ENCODE measurements at places on chromosomes 11 and 22. TPM values are rescaled to one million over a fixed set of nuclear protein-coding genes. Genes with fewer than 3 reads are reported as not detected.

DNA sequence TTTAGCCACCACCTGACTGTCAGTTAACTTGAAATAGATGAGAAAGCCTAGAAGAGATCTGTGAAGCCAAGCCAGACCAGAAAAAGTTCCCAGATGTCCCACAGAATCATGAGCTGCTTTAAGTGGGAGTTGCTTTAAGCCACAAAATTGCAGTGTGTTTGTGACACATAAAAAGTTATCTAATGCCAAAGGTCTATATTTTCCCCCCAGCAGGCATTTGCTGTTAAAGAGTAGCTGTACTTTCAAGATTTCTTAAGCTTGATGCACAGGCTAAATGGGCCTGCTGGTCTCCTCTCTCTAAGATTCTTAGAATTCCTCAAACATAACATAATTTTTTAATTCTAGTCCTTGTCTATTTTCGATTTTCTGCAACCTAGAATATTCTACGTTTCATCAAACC, 825.7 kb downstream of the FAM181B start:
- H3K27me3 ChIP-seq, result no peaks in the 10 kb centered on the region
- no peak overlapping the region for H3K4me3 ChIP-seq

- peaks cover 6% of the 10 kb centered on the region for H3K36me3 ChIP-seq
- no peak for DNase-seq
- no peak overlapping the region for H3K27ac ChIP-seq
- H3K27me3 ChIP-seq, result no peaks in the 10 kb centered on the region
- H3K4me3 ChIP-seq, result no peak overlapping the region
Observed at GRCh38 chr22:21594865-21595452, 27.4 kb downstream of the UBE2L3 start.

- no peaks in the 10 kb centered on the region for H3K4me1 ChIP-seq
- H3K27ac ChIP-seq, result no peak overlapping the region
- H3K36me3 ChIP-seq, result no peaks in the 10 kb centered on the region
- H3K27me3 ChIP-seq, result no peaks in the 10 kb centered on the region
Observed at GRCh38 chr11:87298155-87298554, 260.4 kb downstream of the TMEM135 start.

GRCh38 chr22:41028841-41029240, 63.6 kb upstream of the EP300 start:
- DNase-seq, result no peak
- no peaks in the 10 kb centered on the region for H3K36me3 ChIP-seq
- H3K4me1 ChIP-seq, result no peaks in the 10 kb centered on the region
- H3K27me3 ChIP-seq, result no peaks in the 10 kb centered on the region

DNA sequence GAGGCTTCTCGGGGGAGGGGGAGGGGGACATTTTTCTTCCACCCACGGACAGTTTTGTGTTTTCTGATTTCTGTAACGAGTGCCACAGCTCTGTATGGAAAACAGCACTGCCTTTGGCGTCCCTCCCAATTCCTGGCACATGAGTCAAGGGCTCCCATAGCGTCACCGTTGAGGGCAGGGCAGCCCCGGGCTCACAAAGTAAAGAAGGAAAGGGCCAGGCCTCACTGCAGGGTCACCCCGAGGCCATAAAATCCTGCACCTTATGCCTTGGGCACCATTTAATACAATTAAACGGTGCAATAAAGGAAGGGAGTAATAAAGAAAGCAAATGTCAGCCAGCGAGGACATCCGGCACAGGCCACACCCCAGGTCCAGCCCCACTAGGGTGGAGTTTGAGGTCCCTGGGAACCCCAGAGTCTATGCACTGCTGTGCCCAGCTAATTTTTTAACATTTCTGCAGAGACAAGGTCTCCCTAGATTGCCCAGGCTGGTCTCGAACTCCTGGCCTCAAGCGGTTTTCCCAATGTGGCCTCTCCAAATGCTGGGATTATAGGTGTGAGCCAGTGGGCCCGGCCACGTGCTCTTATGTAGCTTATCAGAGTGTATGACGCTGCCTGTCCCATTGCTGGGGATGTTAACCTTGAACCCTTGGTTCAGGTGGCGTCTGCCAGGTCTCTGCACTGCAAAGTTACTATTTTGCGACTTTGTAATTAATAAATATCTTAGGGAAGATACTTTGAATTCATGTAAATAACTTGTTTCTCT, 13.6 kb upstream of the MUC2 start:
- H3K36me3 ChIP-seq, result no peaks in the 10 kb centered on the region
- no peak overlapping the region for H3K4me3 ChIP-seq
- DNase-seq, result no peak
- H3K27ac ChIP-seq, result no peak overlapping the region

The PYGM gene
- total RNA-seq, result 3.3 TPM

The MMP8 gene
- not detected for total RNA-seq

DNA sequence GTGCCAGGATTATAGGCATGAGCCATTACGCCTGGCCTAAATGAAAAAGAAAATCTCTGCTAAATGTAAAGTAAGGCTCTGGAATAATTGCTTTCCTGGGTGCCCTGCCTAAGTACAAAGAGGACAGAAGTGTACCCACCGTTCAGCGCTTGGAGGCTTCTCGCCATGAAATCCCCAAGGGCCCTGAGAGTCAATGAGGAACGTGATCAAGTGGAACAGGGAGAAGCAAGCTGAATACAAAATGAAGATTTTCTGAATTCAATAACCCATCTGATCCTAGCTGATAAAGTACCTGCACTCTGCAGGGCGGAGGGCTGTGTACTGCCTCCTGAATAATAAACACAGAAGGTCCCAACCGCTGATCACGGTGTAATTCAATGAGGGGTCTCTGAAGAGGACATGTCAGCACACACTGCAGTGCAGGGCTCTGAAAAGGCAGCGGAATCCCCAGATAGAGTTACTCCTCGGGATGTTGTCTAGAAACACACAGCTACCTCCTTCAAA, 97.7 kb downstream of the ABTB2 start:
- no peak overlapping the region for H3K27ac ChIP-seq
- no peaks in the 10 kb centered on the region for H3K36me3 ChIP-seq
- H3K27me3 ChIP-seq, result no peaks in the 10 kb centered on the region
- H3K4me3 ChIP-seq, result no peak overlapping the region
- H3K4me1 ChIP-seq, result peaks cover 13% of the 10 kb centered on the region

DNA sequence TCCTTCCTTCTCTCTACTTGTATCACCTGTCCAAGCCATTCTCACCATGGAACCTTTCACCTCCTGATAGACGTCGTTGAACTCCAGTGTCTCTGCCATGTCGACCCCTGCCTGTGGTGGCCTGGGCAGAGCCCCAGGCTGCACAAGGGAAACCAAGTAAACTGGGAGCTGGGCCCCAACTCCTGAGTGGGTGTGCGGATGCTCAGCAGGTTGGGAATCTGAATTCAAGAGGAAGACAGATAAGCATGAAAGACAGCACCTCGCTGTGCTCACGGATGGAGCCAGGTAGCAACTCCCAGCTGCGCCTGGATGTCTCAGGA, 709 bp downstream of the SSRP1 start:
- DNase-seq, result no peak
- peaks cover 7% of the 10 kb centered on the region for H3K4me1 ChIP-seq
- H3K27ac ChIP-seq, result peak overlapping the region; percentile 94
- peak overlapping the region; percentile 73 for H3K4me3 ChIP-seq
- H3K27me3 ChIP-seq, result no peaks in the 10 kb centered on the region

GRCh38 chr22:31211482-31211861, 626 bp upstream of the LIMK2 start:
- peak overlapping the region; percentile 90 for H3K27ac ChIP-seq
- H3K4me3 ChIP-seq, result peak overlapping the region; percentile 96
- H3K27me3 ChIP-seq, result no peaks in the 10 kb centered on the region
- no peak for DNase-seq
- H3K4me1 ChIP-seq, result no peaks in the 10 kb centered on the region

The OTOG gene
- total RNA-seq, result not detected

DNA sequence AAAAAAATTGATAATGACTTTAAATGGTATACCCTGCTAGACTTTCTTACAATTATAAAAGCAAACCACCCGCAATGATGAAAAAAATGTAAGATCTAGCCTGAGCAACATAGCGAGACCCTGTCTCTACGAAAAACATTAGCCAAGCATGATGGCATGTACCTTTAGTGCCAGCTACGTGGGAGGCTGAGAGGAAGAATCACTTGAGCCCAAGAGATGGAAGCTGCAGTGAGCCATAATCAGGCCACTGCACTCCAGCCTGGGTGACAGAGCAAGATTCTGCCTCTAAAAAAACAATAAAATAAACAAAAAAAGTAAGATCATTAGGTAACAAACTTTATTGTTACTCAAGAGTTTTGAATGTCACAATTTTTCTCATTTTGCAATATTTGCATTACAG, 39.2 kb downstream of the KMT5B start:
- DNase-seq, result no peak
- no peak overlapping the region for H3K27ac ChIP-seq
- peaks cover 100% of the 10 kb centered on the region for H3K36me3 ChIP-seq

The OR51E2 gene
- 0.20 TPM for total RNA-seq

DNA sequence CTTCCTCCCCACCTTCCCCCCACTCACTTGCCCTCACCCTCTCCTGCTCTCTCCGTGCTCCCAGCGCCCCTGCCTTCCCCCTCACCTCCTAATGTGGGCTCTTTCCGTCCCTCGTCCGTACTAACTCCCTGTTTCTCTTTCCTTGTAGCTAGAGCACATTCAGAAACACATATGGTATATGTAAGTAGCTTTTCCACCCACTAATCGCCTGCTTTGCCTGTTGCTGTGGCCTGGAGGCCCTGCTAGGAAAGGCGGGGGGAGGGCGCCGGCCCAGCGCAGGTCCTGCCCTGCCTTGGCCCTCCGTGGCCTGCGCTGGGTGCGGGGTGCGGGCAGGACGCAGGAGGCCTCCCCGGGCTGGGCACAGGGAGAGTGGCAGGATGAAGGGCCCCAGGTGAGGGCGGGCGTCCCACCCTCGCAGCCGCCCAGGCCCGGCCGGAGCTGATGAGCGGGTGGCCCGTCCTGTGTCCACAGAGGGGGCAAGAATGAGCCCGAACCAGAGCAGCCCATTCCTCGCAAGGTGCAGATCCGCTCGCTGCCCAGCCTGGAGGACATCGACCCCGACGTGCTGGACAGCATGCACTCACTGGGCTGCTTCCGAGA, 41.7 kb downstream of the MOB2 start:
- no peak for DNase-seq
- H3K36me3 ChIP-seq, result no peaks in the 10 kb centered on the region
- no peak overlapping the region for H3K27ac ChIP-seq
- H3K27me3 ChIP-seq, result no peaks in the 10 kb centered on the region
- H3K4me3 ChIP-seq, result no peak overlapping the region

The LGALS1 gene
- total RNA-seq, result 1,362 TPM

DNA sequence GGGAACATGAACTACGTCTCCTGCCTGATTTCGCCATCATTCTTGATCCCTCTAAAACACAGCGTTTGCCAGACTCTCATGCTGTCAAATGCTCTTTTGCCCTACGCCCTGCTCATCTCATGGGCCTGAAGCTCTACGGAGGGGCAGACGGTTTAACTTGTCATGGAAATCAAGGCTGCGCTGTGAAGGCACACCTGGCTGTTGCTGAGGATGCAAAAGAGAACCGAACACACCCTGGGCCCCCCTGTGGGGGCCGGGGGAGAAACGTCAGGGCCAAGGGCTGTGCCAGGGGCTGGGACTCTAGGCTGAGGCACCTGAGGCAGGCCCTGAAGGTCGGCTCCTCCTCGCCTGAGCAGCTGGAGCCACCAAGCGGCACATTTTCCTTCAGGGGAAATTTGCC, 957.2 kb downstream of the BRD1 start:
- H3K4me1 ChIP-seq, result no peaks in the 10 kb centered on the region
- no peak overlapping the region for H3K27ac ChIP-seq
- H3K4me3 ChIP-seq, result no peak overlapping the region
- no peaks in the 10 kb centered on the region for H3K36me3 ChIP-seq
- no peak for DNase-seq
- H3K27me3 ChIP-seq, result no peaks in the 10 kb centered on the region

The OR52H1 gene
- total RNA-seq, result 1.3 TPM

GRCh38 chr11:118082880-118083552, 3.7 kb downstream of the SMIM35 start:
- H3K27ac ChIP-seq, result no peak overlapping the region
- no peak overlapping the region for H3K4me3 ChIP-seq
- no peaks in the 10 kb centered on the region for H3K36me3 ChIP-seq
- no peak for DNase-seq

The LRRN4CL gene
- total RNA-seq, result 64.8 TPM

The WNT7B gene
- not detected for total RNA-seq

GRCh38 chr11:132718711-132719671, 813.3 kb downstream of the OPCML start:
- H3K36me3 ChIP-seq, result no peaks in the 10 kb centered on the region
- no peak overlapping the region for H3K4me3 ChIP-seq
- no peak overlapping the region for H3K27ac ChIP-seq
- no peaks in the 10 kb centered on the region for H3K27me3 ChIP-seq
- H3K4me1 ChIP-seq, result no peaks in the 10 kb centered on the region

- no peaks in the 10 kb centered on the region for H3K4me1 ChIP-seq
- H3K36me3 ChIP-seq, result no peaks in the 10 kb centered on the region
- no peak overlapping the region for H3K4me3 ChIP-seq
- H3K27me3 ChIP-seq, result no peaks in the 10 kb centered on the region
Observed at GRCh38 chr11:80655834-80656233, 1215.0 kb upstream of the TENM4 start.

- DNase-seq, result no peak
- H3K27me3 ChIP-seq, result no peaks in the 10 kb centered on the region
- no peaks in the 10 kb centered on the region for H3K36me3 ChIP-seq
- H3K4me3 ChIP-seq, result no peak overlapping the region
Observed at GRCh38 chr11:124179310-124179709, 3.8 kb upstream of the OR10D3 start.

DNA sequence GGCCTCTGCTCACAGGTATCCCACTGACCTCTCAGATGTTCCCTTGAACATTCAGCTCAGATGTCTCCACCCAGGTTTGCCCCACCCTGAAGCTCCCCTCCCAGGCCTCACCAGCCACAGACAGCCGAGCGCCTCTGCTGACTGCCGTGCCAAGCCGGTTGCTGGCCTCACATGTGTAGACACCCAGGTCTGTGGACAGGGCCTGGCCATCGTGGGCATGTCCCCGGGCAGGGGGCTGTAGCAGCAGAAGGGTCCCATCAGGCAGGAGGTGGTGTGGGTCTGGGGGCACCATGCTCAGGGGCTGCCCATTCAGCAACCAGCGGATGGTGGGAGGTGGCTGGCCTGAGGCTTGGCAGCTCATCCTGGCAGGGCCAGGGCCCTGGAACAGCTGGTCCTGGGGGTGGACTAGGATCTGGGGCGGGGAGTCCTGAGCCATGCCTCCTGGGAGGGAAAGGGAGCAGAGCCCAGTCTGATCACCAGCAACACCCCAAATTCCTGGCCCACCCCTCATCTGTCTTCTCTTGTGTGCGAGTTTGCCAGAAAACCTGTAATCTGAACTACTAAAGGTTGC, 759 bp downstream of the ROBO4 start:
- H3K27ac ChIP-seq, result peak overlapping the region; percentile 15
- H3K4me1 ChIP-seq, result peaks cover 9% of the 10 kb centered on the region
- no peaks in the 10 kb centered on the region for H3K36me3 ChIP-seq
- no peaks in the 10 kb centered on the region for H3K27me3 ChIP-seq

The ANO5 gene
- 1.1 TPM for total RNA-seq

DNA sequence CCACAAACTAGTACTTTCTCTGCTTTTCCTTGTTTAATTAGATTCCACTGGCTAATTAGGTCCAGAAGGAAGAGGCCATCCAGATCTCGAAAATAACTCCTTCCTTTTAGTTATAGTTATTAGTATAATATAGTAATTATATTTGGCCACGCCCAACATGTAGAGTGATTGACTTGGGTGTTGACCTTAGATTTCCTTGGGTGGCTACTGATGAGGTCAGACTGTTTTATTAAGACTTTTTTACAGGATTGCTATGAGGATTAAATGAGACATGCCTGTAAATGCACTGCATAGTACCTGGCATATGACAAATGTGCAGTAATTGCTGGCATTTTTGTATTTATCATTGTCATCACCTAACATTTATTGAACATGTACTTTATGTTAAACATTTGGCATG, 26.9 kb downstream of the STX3 start:
- H3K36me3 ChIP-seq, result no peaks in the 10 kb centered on the region
- no peak overlapping the region for H3K27ac ChIP-seq
- H3K4me1 ChIP-seq, result no peaks in the 10 kb centered on the region
- H3K27me3 ChIP-seq, result no peaks in the 10 kb centered on the region

Measured in tibial nerve (tissue), 4 donors.